ENCODE measurements at places on chromosomes 4 and X. TPM values are rescaled to one million over a fixed set of nuclear protein-coding genes. Genes with fewer than 3 reads are reported as not detected.

DNA sequence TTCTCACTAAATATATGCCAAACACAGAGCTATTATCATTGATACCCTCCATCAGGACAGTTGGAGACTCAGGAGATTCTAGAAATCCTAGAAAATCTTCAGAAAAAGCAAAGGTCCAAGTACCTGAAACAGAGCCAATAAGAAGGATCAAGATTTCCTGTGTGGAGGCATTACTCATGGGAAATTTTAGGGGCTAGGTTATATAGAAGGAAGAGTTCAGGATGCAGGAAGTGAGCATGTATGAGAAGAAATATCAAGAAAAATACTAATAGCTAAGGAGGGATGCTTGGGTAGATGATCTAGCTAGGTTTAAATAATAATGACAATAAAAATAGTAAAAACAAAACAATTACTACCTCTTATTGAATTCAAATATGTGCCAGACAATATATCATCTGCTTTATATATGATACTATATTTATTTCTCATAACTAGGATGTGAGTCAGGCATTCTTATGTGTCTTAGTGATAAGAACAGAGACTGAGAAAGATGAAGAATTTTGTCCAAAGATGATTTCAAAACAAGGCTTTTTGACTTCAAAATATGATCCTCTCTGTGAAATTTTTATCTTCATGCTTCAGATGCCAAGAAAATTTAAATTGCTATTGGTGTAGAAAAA is 66.4 kb upstream of the HHIP start:
- DNase-seq: no peak

DNA sequence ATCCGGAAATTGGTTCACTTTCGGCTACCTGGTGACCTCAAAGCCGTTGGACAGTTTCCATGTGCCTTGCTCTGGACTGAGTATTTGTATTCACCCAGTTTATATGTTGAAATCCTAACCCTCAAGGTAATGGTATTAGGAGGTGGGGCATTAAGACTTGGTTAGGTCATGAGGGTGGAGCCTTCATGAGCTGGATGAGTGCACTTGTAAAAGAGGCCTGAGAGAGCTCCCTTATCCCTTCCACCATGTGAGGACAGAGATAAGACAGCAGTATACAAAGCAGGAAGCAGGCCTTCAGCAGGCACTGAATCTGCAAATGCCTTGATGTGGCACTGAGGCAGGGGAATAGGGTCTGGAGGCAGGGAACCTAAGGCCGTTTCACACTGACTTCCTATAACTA is 5.3 kb upstream of the OPHN1 start:
- DNase-seq: no peak

GRCh38 chr4:47606482-47606881 is 121.4 kb downstream of the ATP10D start:
- no peak for DNase-seq

- peak; percentile 83 for DNase-seq
Observed at GRCh38 chr4:36244257-36245082, at the start of gene ARAP2. Gene ARAP2 (minus strand): TSS chr4:36244514. CDS start chr4:36229486, 15,028 bp downstream.

DNA sequence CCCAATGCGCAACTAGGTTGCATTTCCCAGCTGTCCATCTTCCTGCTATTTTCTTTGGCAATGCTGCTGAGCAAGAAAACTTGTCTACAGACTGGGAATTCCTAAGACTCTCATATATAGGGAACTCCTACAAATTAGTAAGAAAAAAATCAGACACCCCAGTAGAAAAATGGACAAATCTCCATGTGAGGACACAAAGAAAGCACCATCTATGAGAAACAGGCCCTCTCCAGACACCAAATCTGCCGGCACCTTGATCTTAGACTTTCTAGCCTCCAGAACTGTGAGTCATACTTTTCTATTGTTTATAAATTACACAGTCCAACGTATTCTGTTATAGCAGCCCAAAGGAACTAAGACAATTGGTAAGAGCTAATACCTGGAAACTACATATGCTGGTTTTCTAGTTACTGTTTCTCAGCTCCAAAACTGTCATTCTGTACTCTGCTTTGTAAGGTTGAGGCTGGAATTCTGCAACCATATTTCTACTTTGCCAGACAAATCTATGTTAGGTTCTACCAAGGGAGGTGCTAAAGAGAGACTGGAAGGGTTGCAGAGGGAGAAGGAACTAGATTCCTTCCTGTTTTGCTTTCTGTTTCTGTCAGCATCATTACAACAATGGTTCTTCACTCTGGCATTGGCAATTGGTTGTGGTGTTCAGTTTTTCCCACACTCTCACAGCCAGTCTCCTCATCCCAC is 35.7 kb upstream of the FAM241A start:
- no peak for DNase-seq

GRCh38 chr4:16838226-16838875 is 60.1 kb downstream of the LDB2 start:
- no peak for DNase-seq

DNA sequence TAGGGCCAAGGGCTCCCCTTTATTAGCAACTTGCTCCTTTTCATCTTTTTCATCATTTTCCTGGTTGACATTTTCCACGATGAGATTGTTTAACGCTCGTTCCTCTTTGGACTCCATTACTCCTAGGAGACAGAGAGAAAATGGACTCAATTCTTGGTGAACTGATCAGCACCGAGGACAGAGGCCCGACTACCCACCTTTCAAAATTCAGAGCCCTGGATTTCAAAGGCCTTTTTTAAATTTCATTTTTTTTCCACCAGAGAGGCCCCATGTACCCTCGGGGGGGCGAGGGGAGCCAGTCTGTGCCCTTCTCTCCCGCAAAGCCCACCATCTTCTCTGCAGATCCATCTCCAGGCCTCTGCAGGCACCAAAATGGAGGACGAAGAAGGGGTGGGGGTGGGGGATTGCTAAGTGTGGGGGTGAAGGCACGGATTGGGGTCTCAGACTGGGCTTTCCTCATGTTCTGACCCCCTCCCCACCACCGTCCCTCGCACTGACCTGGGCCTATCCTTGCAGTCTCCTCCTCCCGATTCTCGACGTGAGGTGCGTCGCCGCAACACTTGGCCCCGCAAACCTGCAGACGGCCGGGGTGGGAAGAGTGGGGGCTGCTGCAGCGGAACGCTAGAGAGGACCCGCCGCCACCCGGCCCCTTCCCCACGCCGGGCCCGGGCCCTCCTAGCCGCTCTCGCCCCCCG is 783 bp downstream of the BEX2 start:
- no peak for DNase-seq

GRCh38 chrX:44946771-44947170 is 73.8 kb downstream of the KDM6A start:
- no peak for DNase-seq

Gene APBB2
- 69.9 TPM for total RNA-seq
